T-helper 17 cell (primary cell): ENCODE measurements at places on chromosomes 11 and 22.

DNA sequence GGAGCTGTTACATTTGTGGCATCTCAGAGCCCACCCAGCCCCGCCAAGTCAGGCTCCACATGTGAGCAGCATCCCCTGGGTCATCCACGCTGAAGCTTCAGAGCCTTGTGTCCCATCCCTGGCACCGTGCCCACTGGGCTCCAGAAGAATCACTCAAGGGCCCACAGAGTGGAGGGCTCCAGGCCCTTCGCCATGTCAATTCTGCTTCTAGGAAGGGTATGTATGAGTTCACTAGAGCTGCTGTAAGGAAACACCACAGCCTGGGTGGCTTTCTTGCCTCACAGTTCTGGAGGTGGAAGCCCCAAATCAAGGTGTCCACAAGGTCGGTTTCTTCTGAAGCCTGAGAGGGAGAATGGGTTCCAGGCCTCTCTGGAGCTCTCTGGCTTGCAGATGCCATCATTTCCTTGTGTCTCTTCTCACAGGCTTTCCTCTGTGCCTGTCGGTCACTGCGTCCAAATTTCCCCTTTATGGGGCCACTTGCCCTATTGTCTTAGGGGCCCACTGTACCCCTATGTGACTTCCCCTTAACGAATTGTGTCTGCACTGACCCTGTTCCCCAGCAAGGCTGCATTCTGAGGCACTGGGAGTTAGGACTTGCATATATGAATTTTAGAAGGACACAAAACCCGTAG, 1476.0 kb downstream of the TBC1D22A start:
- H3K27ac ChIP-seq = no peak overlapping the region
- H3K27me3 ChIP-seq = peaks cover 6% of the 10 kb centered on the region
- H3K36me3 ChIP-seq = no peaks in the 10 kb centered on the region
- no peak for DNase-seq

GRCh38 chr11:18523084-18523483, 3.7 kb downstream of the TSG101 start:
- H3K36me3 ChIP-seq = peaks cover 16% of the 10 kb centered on the region
- H3K4me1 ChIP-seq = peaks cover 41% of the 10 kb centered on the region
- H3K27me3 ChIP-seq = no peaks in the 10 kb centered on the region
- peak overlapping the region; percentile 77 for H3K27ac ChIP-seq

GRCh38 chr11:47861728-47862127, 13.6 kb upstream of the NUP160 start:
- H3K27me3 ChIP-seq = no peaks in the 10 kb centered on the region
- no peak overlapping the region for H3K4me3 ChIP-seq
- H3K4me1 ChIP-seq = peaks cover 23% of the 10 kb centered on the region
- H3K36me3 ChIP-seq = peaks cover 2% of the 10 kb centered on the region
- H3K27ac ChIP-seq = peak overlapping the region; percentile 85

DNA sequence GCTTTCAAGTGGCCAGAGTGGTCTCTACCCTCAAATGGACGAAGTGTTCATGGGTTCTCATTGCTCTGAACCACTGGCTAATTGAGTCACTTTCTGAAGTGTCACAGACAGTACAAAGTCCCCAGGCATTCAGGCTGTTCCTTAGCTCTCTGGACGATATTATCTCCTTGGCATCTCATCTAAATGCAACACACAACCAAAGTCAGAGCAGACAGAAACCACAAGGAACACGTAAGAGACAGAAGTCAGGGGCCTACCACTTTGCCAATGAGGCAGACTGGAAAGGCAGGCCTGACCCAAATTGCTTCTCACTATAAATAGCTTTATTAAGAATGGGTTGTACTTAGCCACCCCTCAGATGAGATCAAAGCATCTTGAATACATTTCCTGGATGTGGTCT, 29.0 kb upstream of the LDLRAD3 start:
- peaks cover 32% of the 10 kb centered on the region for H3K27me3 ChIP-seq
- H3K36me3 ChIP-seq = no peaks in the 10 kb centered on the region
- no peak for DNase-seq

DNA sequence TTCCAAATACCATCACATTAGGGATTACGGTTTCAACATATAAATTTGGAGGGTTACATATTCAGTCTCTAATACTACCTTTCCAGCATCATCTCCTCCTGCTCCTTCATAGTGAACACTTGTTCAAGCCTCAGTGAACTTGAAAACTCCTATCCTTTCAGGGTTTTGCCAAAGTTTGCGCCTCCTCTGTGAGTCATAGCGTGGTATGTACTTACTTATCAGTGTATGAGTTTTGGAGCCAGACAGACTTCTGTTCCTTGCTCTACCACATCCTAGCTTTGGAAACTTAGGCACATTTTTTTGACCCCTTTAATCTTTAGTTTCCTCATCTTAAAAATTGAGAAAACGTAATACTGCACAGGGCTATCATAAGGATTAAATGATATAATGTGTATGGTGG, 160.1 kb upstream of the ZC3H12C start:
- no peak for DNase-seq
- H3K27ac ChIP-seq = no peak overlapping the region
- H3K4me3 ChIP-seq = no peak overlapping the region
- peaks cover 2% of the 10 kb centered on the region for H3K36me3 ChIP-seq
- H3K27me3 ChIP-seq = peaks cover 27% of the 10 kb centered on the region
- H3K4me1 ChIP-seq = no peaks in the 10 kb centered on the region

DNA sequence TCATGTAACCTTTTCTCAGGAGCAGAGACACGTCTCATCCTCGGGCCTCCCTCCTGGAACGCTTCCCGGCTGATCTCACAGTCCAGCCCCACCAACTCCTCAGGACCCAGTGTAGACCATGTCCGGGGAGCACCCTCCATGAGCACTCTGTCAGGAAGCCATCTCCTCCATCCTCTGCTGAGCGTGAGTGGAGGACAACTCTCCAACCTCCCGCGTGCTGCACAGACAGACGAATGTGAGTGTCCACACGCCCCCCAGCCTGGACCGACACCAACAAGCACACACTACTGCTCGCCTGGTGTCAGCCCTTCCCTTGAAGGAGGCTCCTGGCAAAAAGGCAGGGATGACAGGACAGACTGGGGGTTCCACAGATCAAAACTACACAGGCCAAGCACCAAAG, 86.6 kb downstream of the SHANK2 start:
- H3K36me3 ChIP-seq = no peaks in the 10 kb centered on the region
- H3K27ac ChIP-seq = no peak overlapping the region
- no peaks in the 10 kb centered on the region for H3K4me1 ChIP-seq
- H3K27me3 ChIP-seq = peaks cover 16% of the 10 kb centered on the region
- no peak overlapping the region for H3K4me3 ChIP-seq
- DNase-seq = no peak

DNA sequence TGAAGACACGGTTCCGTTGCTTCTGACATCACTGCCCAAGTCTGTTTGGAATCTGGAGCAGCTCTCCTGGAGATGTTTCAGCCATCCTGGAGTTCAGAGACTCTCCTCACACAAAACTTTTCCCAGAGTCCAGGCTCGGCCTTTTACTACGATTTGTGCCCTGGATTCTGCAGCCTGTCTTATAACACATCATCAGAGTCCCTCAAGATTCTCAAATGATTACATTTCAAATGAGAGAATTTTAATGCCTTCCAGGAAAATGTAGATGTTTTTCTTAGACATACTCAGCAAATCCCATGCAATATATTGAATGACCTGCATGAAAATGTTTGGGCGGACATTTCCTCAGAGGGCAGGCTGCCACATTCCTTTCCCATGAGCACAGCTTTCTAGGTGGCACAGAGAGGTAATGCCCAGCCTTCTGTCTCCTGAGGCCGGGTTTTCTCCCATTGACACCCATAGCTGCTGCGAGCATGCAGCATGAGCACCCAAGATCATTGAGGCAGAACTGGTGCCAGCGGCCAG, 129.1 kb downstream of the SNX19 start:
- no peak for DNase-seq
- H3K27me3 ChIP-seq = peaks cover 13% of the 10 kb centered on the region
- no peaks in the 10 kb centered on the region for H3K36me3 ChIP-seq
- H3K4me3 ChIP-seq = no peak overlapping the region
- H3K4me1 ChIP-seq = no peaks in the 10 kb centered on the region

DNA sequence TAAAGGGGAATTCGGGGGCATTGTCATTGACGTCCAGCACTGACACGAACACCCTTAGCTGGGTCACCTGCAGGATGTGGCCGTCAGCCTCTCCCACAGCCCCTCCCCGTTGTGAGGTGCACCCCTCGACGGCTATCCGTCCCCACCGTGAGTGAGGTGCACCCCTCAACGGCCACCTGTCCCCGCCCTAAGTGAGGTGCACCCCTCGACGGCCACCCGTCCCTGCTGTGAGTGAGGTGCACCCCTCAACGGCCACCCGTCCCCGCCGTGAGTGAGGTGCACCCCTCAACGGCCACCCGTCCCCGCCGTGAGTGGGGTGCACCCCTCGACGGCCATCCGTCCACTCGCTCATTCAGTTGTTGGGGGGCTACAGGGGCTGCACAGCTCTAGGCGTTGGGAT, 2.9 kb downstream of the CDHR5 start:
- no peak overlapping the region for H3K27ac ChIP-seq
- peaks cover 5% of the 10 kb centered on the region for H3K27me3 ChIP-seq
- DNase-seq = no peak

GRCh38 chr11:105057432-105057831, 12.3 kb upstream of the CARD16 start:
- H3K36me3 ChIP-seq = no peaks in the 10 kb centered on the region
- H3K27ac ChIP-seq = no peak overlapping the region
- no peak overlapping the region for H3K4me3 ChIP-seq
- H3K27me3 ChIP-seq = no peaks in the 10 kb centered on the region
- no peak for DNase-seq

DNA sequence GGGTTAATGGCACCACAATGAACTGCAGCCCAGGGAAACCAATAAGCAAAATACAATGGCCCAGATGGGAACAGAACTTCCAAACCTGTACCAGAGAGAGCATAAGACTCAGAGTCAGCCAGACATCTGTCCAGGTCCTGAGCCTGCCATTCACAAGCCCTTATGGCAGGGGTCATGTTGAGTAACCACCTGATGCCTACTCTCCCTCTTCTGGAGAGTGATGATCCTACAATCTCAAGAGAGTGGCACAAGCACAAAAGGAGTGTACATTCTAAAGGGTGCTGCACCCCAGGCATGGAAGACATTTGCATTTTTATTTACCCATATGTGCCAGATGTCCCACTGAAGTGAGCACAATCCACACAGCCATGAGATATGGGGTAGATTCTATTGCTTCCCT, 10.6 kb downstream of the TENM4 start:
- no peak overlapping the region for H3K27ac ChIP-seq
- no peak overlapping the region for H3K4me3 ChIP-seq
- no peaks in the 10 kb centered on the region for H3K36me3 ChIP-seq
- H3K27me3 ChIP-seq = peaks cover 30% of the 10 kb centered on the region

DNA sequence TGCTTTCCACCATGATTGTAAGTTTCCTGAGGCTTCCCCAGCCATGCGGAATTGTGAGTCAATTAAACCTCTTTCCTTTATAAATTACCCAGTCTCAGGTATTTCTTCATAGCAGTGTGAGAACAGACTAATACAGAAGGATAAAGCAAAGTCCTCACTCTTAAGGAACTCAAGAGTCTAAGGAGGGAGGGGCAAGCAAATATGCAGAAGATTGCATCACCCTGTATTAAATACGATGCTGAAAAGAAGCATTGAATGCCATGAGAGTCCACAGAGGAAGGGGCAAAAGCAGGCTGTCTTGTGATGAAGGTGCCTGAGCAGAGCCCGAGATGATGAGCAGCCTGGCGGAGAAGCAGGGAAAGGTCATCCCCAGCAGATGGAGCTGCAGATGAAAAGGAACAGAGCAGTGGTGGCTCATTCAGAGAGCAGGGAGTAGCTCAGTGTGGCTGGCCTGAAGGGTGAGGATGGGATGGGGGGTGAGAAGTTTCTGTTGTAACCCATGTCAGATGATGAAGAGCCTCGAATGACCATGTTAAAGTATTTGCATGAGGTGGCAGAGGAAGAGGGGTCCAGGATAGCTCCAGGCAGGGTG, 6.3 kb upstream of the IZUMO1R start:
- H3K4me1 ChIP-seq = peaks cover 2% of the 10 kb centered on the region
- no peak for DNase-seq
- H3K27me3 ChIP-seq = peaks cover 11% of the 10 kb centered on the region

GRCh38 chr22:30309951-30310741, 16.6 kb downstream of the TBC1D10A start:
- peaks cover 83% of the 10 kb centered on the region for H3K4me1 ChIP-seq
- DNase-seq = no peak
- H3K4me3 ChIP-seq = peak overlapping the region; percentile 86
- H3K36me3 ChIP-seq = peaks cover 4% of the 10 kb centered on the region

GRCh38 chr11:203056-203944, 3.9 kb downstream of the BET1L start:
- H3K27me3 ChIP-seq = no peaks in the 10 kb centered on the region
- DNase-seq = no peak
- H3K36me3 ChIP-seq = peaks cover 5% of the 10 kb centered on the region

DNA sequence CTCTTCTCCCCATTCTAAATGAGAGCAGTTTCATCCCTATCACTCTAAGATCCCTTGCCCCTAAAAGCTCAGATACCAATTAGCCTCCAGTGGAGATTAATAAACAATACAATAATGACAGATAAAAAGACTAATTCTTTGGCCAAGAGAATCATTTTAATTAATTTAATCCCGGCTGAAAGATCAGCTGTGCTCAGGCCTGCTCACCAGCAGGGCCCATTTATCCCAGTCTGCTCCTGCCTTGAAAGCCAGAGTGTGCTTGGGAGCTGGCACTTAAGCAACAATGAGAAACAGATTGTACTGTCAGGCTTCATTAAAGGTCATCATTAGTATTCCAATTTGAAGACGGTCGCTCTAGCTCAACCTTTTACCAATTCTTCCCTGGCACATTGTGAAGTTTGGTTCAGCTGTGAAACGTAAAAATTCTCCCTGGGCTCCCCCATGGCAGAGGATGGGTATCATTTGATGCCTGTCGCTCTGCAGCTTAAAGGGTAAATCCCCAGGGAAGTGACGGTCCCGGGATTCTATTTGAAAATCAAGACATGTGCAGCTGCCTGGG, 36.1 kb upstream of the HTATIP2 start:
- DNase-seq = no peak
- peaks cover 2% of the 10 kb centered on the region for H3K4me1 ChIP-seq
- no peak overlapping the region for H3K4me3 ChIP-seq
- H3K27me3 ChIP-seq = peaks cover 54% of the 10 kb centered on the region
- H3K27ac ChIP-seq = no peak overlapping the region

DNA sequence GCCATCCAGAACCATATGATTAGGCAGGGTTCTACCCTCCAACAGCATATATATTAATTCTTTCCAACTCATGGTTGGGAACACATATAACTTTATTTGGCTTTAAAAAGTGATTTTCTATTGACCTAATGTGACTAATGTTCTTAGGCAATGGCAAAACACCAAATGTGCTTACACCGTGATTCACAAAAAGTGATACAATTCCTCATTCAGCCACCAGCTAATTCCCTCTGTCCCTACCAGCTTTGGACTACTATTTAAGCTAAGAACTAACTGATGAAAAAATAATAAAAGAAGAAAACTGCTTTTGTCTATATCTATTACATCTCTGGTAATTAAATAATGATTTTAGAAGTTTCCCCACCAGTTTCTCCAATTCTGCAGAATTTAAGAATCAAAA, 4.7 kb downstream of the CTSC start:
- H3K36me3 ChIP-seq = peaks cover 13% of the 10 kb centered on the region
- no peak overlapping the region for H3K4me3 ChIP-seq
- H3K27ac ChIP-seq = no peak overlapping the region
- no peak for DNase-seq
- no peaks in the 10 kb centered on the region for H3K27me3 ChIP-seq
